ENCODE measurements at places on chromosomes 4 and X.

- DNase-seq: no peak
Measured at GRCh38 chrX:75158054-75158453, 2.0 kb upstream of the ABCB7 start.

DNA sequence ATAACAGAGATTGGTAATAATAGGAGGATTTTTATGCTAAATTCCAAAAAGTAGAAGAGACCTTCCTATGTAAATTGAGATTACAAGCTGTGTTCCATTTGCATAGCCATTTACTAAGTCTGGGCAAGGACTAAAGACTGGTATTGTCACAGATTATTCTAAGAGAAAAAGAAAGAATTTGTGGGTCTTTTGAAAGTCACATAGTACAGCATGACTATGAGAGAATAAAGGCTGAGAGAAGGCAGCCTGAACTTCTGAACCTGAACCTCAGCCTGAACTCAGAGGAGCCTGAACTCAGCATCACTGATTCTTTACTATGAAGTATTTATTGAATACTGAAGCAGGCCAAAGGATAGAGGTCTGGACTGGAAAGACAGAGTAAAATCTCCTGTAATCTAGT, 297.5 kb downstream of the STPG2 start:
- no peak for DNase-seq

DNA sequence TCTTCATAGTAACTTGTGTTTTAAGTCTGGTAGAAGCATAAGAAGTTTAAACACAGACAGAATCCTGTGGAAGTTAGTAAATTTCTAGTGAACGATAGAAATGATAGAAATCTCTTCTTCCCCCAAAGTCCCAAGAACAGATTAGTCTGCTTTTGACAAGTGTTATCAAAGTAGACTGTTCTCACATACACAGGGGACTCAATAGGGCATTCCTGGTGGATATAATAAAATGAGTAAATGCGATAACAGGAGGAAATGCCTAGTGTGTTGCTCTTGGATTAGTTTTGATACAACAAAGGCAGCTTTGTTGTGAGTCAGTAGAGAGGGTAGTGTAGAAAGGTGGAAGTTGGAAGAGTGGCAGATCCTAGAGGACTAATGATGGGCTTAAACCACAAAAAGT, 43.5 kb downstream of the CLCN3 start:
- no peak for DNase-seq

DNA sequence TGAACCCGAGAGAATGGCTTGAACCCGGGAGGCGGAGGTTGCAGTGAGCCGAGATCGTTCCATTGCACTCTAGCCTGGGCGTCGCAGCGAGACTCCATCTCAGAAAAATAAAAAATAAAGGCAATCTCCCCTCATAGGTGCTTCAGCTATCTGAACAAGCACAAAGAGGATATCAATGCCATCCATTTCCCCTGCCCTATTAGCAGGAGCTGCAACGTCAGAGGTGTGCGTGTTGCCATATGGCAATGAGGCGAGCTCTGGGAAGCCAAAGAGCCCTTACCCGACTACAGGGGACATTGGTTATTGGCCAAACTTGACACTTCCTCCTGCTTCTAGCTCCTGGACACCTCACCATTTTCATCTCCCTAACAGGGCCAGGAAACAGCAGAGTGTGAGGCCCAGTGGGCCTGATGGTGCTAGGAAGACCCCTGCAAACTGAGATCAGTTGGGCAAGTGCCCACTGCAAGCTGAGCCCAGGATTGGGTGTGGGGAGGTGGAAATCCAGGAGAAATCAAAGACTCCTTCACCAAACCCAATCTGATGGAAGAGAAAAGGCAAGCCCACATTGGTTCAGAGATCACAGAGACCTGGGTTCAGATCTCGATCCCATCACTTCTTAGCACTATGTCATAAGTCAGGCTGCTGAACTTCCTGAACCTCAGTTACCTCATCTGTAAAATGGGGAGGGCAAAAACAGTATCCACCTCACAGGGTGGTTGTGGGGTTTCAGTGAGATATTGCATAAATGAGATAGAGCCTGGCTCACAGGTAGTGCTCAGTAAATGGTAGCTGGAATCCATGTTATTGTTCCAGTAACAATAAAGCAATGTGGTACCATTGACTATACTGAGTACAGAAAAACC, 21.2 kb downstream of the SLC25A5 start:
- DNase-seq: no peak

- no peak for DNase-seq
Measured at GRCh38 chr4:144818136-144818535, 172.2 kb downstream of the HHIP start.

GRCh38 chr4:71360844-71361243, 22.0 kb downstream of the SLC4A4 start:
- DNase-seq: no peak

- DNase-seq: no peak
Measured at GRCh38 chr4:99100876-99101275, 12.3 kb upstream of the ADH5 start.

DNA sequence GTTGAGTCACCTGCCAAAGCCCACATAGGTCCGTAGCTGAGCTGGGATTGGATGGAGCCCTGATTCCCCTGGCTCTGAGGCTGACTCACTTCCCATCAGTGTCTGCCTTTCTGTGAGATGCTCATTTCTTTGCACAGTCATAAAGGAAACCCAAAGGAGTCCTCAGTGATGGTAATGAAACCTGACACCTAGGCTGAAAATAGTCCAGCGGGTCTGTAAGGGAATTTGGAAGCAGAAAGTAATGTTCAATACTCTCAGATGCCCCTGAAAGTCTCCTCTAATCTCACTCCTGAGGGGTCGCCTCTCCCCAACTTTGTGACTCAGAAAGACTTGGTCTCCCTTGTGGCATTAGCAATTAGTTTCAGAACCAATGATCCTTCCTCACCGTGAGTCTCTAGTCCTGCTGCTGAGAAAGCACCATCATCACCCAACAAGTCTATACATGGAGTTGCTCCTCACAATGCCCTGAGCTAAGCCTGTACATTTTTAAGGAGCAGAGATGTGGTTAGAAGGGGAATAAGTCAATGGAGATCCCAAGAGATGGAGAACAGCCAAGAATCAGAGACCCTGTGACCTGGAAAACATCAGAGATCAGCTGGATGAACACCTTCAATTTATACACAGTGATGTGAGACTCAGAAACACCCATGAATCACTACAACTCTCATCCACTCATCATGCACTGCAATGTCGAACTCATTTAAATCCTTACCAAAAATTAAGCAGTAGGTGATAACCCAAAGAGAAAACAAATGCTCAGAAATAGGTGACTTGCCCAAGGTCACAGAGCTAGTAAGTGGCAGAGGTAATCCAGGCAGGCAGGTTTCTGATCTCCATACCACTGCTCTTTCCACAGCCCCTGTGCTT, 219.0 kb upstream of the CPEB2 start:
- DNase-seq: peak; percentile 54

- DNase-seq: no peak
Measured at GRCh38 chr4:26803211-26803861, 57.3 kb upstream of the STIM2 start.

- no peak for DNase-seq
Measured at GRCh38 chr4:93029769-93030168, 726.0 kb downstream of the GRID2 start.

DNA sequence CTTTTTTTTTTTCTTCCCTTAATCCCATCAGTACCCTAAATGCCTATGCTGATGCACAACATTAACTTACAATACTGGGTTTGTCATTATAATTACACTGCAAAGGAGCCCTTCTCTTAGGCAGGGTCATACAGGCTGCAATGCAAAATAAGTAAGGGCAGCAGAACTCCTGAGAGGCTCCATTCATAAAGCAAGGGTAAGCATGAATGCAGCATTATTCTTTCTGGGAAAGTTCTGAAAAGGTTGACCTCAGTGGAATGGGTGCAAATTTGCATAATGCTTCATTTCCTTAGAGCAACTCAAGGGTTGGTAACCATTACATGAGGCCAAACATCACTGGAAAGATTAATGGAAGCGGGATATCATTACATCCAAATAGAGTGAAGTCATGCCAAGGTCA, 789.2 kb downstream of the KLHL13 start:
- DNase-seq: no peak

DNA sequence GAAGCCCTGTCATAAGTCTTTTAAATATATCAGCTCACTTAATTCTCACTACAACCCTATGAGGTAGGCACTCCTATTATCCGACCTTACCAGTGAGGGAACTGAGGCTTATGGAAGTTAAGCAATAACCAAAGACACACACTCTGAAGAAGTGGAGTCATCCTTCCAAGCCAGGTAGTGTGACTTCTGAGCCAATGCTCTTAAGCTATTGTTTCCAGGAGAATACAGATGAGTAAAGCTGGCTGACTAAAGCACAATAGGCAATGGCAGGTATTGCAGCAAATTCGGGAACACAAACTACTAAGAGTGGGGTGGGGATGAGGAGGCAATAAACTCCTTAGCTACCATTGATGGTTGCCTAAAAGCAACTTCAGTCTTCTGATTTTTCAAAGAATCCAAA, 81.8 kb upstream of the KIT start:
- DNase-seq: no peak

- no peak for DNase-seq
Measured at GRCh38 chr4:87933337-87933736, 42.2 kb upstream of the SPP1 start.

GRCh38 chrX:76555816-76556215, 128.3 kb downstream of the MAGEE1 start:
- DNase-seq: peak; percentile 2

DNA sequence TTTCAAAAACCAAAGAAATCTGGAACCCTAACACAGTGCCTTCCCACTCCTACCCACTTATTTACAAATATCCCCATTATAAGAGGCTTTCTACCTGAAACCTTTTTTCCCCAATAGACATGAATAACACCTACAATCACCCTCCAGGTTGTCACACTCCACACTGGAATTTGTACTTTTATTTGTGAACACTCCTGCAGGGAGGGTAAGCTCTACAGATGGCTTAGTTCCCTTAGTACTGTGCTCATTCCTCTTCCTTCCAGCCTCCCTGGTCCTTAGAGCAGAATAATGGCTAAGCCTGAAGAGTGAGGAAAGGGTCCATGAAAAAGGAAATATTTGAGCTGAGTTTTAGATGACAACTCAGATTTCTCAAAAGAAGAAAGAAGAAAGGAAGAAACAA, 22.2 kb upstream of the SULT1E1 start:
- DNase-seq: no peak

GRCh38 chr4:177356206-177356605, 46.5 kb downstream of the NEIL3 start:
- no peak for DNase-seq

DNA sequence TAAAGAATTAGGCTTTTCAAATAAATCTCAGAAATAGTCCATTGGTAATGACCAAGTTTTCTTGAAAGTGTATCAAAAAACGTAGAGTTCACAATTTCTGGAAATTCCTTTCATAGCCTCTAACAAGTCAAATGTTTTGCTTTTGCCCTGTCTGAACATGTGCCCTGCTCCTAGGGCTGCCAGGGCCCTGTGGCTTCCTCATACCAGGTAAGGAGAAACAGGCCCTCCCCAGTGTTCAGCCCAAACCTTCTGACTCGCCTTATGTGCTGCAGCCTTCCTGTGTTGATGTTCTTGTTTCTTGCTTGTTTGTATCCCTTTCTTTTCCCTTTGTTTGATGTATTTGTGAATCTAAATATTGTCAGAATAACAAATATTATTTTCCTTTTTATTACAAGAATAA, 146.1 kb upstream of the PACRGL start:
- no peak for DNase-seq

DNA sequence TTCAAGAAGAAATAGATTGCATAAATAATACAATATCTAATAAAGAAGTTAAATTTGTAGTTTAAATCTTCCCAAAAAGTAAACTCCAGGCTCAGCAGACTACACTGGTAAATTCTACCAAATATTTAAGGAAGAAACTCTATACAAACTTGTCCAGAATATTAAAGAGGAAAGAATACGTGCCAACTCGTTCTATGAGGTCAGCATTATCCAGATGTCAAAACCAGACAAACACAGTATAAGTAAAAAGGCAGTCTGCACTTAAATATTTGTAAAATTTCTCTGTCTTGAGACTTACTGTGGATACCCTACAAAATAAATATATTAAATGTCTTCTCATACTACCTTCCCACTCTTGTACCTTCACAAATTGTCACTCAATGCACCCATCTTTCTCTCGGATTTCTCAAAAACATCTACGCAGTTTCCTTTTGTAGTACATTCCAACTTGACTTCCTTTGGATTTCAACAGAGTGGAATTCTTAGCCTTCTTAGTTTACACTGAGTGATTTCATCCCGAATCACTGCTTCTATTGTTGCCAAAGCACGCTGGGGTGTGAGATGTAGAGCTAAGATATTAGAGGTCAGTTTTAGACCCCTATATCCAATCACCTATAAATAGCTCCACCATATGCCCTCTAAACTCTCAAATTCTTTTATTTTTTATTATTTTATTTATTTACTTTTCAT, 71.6 kb upstream of the MAB21L2 start:
- no peak for DNase-seq

DNA sequence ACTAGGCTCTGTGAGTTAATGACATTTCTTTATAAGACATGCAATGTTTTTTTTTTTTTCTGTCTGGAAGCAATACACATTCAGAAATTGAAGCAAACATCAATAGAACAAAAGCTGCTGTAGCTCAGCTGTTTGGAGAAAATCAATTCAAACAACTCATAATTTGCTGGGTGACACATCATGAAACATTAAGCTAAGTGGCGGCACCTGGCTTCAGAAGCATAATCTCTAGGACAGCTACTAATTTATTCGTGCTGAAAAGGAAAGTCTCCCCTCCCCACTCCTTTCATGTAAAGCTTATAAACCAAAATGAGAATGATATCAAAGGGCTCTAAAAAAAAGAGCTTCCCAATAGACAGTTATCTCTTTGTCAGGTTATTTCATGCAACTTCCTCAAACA, 73.9 kb downstream of the LUZP4 start:
- DNase-seq: no peak

DNA sequence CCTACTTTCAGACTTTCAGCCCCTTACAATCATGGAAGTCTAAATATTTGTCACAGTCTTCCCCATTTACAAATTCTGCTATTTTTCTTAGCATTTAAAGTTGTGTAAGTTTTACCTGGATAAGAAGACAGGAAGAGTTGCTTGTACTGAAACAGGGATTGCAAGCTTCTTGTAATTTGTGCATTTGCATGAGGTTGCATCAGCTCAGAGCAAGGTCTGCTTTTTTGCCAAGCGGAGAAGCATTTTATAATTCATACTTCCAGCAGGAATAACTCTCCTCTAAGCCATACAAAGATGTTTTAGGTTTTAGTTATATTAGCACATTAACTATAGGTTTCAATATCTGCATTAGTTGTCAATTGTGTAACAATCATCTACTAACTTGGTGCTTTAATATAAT, 922.0 kb upstream of the PABPC4L start:
- no peak for DNase-seq

- DNase-seq: no peak
Measured at GRCh38 chr4:157280673-157281072, 60.1 kb downstream of the GRIA2 start.

GRCh38 chr4:124209211-124209610, 503.3 kb downstream of the ANKRD50 start:
- no peak for DNase-seq

DNA sequence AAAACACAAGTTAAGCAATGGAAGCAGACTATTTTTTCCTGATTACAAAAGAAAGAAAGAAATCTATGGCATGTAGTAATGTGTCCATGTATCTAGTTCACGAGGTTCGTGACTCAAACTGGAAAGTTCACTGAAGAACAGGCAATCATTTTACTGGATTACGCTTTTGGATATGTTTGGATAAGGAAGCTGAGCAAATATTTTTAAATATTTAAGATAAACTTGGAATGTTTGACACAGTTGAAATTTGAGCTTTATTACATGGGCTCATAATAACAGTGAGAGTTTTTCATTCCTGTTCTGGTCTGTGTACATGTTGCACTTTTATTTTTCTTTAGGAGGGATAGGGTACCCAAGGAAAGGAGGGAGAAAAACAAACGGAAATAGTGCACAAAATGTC, 244.2 kb upstream of the GK2 start:
- no peak for DNase-seq

GRCh38 chr4:186946682-186947294, 223.1 kb upstream of the FAT1 start:
- DNase-seq: no peak

Measured in activated CD4-positive, alpha-beta T cell treated with anti-CD3 and anti-CD28 coated beads, Interleukin-2, amount 50 U/mL, for 48 hours (primary cell).